Stimulated activated naive CD8-positive, alpha-beta T cell treated with anti-CD3 and anti-CD28 coated beads, Interleukin-15, Interleukin-2, amounts not matched to agents 100 U/mL and 50 U/mL, for 24 hours (primary cell): ENCODE measurements at places on chromosomes 4 and X.
A peak's percentile ranks its signal among the peaks of the same experiment; 100 is the strongest.

DNA sequence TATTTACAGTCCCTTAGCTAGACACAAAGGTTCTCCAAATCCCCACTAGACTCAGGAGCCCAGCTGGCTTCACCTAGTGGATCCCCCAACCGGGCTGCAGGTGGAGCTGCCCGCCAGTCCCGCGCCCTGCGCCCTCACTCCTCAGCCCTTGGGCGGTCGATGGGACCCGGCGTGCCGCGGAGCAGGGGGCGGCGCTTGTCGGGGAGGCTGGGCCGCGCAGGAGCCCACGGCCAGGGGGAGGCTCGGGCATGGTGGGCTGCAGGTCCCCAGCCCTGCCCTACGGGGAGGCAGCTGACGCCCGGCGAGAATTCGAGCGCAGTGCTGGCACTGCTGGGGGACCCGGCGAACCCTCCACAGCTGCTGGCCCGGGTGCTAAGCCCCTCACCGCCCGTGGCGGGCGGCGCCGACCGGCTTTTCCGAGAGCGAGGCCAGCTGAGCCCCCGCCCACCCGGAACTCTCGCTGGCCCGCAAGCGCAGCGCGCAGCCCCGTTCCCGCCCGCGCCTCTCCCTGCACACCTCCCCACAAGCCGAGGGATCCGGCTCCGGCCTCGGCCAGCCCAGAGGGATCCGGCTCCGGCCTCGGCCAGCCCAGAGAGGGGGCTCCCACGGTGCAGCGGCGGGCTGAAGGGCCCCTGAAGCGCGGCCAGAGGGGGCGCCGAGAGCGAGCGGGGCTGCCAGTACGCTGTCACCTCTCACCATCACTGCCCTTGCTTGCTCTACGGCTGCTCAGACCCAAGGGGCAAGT is 39.4 kb downstream of the WFS1 start:
- DNase-seq: peak; percentile 33

- DNase-seq: peak; percentile 48
Measured at GRCh38 chr4:110165382-110166286, 32.8 kb downstream of the ELOVL6 start.

DNA sequence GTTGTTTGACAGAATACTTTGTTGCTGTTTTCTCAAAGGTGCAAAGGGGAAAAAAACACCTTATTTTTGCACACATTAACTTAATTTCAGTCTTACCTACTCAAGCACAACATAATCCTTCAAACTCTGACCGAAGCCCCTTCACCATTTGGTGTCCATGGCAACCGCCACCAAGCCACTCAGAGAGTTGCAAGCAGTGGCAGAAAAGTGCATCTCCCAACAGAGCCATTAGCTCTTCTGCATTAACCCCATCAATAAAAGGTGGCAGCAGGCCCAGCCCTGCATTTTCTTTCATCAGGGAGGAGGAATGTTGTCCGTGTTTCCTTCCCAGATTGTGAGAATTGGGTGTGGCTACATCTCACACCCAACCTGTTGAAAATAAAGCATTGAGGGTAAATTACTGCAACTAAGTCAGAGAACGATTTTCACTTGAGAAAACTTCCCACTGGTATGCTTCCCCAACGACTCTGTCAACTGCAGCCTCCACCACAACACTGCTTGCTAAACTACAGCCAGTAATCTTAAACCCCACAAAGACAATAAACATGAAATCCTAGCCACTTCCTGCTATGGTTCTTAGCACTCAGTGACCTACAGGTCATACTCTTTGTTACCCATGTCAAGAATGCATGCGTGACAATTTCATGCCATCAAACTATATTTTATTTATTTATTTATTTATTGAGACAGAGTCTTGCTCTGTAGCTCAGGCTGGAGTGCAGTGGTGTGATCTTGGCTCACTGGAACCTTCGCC is 154.0 kb downstream of the GRIA3 start:
- no peak for DNase-seq

DNA sequence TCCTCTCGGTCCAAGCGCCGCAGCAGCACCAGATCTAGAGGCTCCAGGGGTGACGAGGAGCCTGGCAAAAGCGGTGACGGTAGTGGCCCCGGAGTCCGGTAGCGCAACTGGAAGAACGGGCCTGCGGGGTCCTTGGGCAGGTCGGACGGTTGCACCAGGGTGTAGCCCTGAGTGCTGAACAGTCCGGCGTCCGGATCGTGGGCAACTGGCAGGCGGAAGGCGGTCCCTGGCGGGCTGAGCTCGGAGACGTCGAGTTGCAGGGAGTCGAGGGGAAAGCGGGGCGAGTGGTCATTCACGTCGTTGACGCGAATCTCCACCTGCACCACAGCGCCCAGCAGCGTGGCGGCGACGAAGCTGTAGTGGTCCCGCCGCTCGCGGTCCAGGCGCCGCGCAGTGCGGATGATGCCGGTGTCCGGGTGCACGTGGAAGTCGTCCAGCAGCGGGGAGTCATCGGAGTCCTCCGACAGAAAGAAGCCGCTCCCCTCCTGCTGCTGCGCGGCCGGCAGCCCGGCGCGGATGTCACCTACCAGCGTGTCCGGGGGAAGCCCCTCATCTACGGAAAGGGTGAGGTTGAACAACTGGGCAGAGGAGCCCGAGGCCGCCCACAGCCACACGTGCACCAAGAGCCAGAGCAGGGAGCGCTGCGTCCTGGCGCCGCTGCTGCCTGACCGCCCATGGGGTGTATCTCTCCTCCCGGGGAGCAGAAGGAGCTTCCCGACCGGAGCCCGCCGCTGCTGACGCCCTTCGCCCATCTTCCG is 837 bp downstream of the DCHS2 start:
- peak; percentile 39 for DNase-seq

DNA sequence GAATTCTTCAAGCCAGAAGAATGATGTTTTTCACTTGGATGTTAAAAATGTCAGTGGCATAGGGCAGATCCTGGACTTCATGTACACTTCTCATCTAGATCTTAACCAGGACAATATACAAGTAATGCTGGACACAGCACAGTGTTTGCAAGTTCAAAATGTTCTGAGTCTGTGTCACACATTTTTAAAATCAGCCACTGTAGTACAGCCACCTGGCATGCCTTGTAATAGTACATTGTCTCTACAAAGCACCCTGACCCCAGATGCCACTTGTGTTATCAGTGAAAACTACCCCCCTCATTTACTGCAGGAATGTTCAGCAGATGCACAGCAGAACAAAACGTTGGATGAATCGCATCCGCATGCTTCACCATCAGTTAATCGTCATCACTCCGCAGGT is 11.9 kb downstream of the ZBTB49 start:
- DNase-seq: no peak
